Stromal cell of bone marrow (primary cell): ENCODE measurements at places on chromosomes 1 and 21.

DNA sequence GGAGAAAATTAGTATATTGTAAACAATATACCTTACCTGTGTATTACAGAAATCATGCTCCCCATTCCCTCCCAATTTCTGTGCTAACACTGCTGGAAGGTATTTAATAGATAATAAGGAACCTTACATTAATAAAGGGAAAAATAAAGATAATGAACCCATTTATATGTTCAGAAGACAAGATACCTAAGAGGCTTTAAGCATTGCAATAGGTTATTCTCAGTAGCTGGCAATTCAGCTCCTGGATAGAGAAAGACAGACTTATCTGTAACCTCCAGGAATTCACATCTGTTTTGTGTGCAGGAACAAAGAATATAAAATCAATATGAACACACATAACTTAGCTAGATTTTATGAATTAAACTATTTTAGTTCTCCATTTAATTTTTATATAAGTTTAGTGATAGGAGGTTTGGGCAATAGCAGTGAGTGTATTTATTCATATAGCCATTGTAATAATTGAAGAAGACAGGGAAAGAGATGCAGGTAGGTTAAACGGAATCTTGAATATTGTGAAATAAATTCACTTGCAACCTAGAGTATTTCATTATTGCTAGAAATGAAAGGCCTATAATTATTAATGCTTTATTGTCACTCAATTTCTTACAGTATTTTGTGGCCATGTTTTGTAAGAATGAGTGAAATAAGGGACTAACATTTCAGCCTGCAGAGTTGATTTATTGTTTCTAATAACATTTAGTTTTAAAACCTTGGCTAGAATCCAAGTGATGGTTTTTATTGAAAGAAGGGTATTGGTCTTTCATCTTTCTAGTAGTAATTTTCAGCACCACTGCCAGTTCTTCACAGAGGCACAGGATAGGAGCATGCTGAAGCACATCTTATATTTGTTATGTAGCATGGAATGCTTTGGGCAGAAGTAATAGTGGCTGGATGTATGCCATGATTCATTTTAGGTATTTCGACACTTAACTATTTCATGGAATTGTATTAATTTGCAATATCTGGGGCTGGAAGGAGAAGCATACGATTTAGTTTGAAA, 1.5 kb downstream of the XPR1 start:
- DNase-seq = no peak

DNA sequence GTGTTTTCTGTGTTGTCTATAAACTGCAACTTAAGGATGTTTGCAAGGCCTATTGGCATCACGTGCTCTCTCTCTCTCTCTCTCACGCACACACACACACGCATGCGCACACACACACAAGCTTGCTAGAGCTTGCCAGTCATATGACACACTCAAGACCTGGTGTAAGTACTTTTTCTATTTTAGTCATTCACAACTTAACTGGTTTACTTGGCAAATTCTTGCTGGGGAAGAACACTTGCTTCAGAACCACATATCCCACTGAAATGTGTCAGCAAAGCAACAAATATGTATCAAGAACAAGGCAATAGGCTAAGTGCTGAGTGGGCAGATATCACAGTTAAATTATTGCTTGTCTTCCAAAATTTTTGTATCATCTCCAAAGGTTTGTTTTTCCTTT, 107.8 kb downstream of the DISC1 start:
- peak; percentile 46 for DNase-seq

DNA sequence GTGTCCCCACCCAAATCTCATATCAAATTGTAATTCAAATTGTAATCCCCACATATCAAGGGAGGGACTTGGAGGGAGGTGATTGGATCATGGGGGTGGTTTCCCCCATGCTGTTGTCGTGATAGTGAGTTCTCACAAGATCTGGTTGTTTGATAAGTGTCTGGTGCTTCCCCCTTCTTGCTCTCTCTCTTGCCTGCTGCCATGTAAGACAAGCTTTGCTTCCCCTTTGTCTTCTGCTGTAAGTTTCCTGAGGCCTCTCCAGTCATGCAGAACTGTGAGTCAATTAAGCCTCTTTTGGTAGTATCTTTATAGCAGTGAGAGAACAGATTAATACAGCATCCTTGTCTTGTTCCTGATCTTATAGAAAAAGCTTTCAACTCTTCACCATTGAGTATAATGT, 6.5 kb upstream of the LRRC39 start:
- no peak for DNase-seq

- DNase-seq = no peak
These were observed 7.0 kb downstream of the EFNA3 start for GRCh38 chr1:155085504-155086127.

DNA sequence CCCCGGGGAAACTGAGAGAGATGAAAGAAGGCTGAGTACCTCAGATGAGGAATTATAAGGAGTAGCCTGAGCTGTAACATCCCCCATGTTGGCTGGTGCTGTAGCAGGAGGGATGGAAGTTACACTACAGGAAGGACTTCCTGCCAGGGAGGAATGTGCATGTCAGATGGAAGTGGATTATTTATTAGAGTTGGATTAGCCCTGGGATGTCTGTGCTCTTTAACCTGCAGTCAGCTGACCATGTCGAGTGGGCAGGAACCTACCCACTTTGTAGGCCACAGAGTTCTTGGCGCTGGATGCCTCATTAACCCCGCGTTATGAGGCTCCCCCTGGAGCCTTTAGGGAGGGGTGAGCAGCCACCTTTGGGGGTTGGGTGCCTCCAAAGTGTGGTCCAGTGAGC, 757 bp upstream of the SEMA4A start:
- DNase-seq = no peak

GRCh38 chr1:232317350-232317749, 312.6 kb downstream of the SIPA1L2 start:
- no peak for DNase-seq

- no peak for DNase-seq
These were observed 70.0 kb upstream of the PAX7 start for GRCh38 chr1:18560692-18561091.
